ENCODE measurements at places on chromosomes 5 and 9.

DNA sequence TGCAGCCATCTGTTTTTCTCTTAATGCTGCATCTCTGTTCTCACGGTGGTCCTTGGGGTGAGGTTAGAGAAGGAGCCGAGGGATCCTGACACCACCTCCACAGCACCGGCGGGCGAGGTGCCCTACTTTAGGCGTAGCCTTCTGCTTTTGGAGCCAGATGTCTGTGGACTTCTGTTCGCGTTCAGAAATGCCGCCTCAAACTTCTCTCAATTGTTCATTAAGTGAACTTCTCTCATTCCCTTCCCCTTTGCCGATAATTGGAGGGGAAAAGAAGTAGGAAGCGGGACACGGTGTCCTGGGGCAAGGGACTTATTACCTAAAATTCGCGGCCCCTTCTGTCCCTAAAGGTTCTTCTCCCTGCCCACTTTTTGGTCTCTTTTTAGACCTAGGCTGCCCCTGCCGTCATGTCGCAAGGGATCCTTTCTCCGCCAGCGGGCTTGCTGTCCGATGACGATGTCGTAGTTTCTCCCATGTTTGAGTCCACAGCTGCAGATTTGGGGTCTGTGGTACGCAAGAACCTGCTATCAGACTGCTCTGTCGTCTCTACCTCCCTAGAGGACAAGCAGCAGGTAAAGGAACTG, 455 bp downstream of the KIF20A start:
- DNase-seq: peak; percentile 12

DNA sequence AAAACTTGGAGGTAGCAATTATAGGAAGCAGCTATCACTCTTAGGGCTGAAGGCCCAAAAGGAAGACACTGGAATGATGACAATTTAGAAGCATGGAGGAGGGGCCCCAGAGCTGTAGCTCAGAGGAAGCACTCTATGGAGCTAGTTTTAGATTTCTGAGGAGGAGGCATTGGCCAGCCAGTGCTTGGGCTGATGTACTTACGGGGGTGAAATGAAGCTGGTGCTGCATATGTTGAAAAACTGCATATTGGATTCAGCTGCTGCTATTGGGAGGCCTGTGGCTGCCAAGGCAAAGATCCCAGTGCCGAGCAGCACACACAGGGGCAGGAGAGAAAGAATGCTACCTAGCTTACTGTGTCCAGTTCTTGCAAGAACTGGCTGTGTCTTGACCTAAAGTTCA, 53.9 kb upstream of the HMHB1 start:
- no peak for DNase-seq

DNA sequence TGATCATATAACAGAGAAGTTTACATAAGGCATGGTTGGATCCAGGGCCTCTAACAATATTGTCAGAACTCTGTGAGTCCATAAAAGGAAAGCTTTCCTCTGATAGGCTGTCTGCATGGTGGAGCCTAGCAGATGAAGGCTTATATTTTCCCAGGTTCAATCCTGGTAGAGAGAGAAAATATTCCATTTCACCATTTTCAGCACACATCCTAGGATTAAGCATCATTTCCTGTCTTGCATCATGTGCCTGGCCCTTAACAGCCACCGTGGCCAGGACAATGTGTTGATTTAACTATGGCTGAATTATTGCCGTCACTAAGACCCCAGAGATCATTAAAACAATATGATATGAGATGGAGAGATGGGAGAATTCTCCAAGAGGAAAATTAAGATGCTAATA, 90.9 kb upstream of the GRIA1 start:
- DNase-seq: no peak

- no peak for DNase-seq
Observed at GRCh38 chr9:36812556-36812955, 221.5 kb downstream of the PAX5 start.

DNA sequence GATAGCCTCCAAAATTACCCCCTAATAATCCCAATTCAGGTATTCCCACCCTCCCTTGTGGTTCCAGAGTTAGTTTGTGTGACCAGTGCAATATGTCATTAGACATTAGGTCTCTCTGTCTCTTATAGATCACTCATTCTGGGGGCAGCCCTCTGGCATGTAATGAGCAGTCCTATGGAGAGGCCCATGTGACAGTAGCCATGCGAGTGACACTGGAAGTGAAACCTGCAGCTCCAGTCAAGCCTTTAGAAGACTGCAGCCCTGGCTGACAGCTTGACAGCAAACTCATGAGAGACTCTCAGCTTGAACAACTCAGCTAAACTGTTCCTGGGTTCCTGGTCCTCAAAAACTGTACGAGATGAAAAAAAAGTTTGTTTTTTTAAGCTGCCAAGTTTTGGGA, 54.0 kb upstream of the HSPB3 start:
- DNase-seq: no peak

DNA sequence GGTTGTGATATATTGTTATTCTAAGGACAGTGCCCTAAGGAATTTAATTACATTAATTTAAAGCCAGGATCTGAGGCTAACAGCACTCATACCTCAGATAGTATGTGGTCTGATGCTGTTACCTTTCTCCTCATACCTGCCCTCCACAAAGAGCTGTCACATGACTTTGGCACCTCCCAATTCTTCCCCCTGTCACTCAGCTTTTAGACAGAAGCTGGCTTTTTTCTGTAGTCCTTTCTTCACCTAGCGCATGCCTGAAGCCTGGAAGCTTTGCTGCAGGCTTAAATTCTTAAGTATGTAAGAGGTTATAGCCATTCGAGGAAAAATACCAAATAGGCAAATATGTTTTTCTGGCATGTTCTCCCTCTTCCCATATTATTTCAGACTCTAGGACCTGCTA, 61.0 kb upstream of the ADAMTS19 start:
- no peak for DNase-seq

GRCh38 chr5:122192497-122193496, 63.5 kb downstream of the ZNF474 start:
- peak; percentile 43 for DNase-seq

DNA sequence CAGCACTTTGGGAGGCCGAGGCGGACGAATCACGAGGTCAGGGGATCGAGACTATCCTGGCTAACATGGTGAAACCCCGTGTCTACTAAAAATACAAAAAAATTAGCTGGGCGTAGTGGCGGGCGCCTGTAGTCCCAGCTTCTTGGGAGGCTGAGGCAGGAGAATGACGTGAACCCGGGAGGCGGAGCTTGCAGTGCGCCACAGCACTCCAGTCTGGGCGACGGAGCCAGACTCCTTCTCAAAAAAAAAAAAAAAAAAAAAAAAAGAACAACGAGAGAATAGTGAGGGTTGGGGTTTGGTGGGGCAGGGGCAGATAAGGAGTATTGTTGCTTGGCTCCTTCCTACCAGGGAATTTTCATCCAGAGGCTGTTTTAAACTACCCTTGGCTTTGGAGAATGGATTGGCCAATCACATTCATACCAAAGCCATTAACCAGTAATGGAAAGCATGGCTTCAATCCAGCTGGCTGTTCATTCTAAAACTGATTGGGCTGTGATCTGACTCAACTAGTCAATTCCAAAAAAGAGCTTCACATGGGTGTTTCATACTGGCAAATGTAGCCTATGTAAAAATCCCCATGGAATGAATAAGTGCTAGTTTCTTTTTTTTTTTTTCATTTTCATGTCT, 64.4 kb downstream of the PLCXD3 start:
- DNase-seq: no peak

DNA sequence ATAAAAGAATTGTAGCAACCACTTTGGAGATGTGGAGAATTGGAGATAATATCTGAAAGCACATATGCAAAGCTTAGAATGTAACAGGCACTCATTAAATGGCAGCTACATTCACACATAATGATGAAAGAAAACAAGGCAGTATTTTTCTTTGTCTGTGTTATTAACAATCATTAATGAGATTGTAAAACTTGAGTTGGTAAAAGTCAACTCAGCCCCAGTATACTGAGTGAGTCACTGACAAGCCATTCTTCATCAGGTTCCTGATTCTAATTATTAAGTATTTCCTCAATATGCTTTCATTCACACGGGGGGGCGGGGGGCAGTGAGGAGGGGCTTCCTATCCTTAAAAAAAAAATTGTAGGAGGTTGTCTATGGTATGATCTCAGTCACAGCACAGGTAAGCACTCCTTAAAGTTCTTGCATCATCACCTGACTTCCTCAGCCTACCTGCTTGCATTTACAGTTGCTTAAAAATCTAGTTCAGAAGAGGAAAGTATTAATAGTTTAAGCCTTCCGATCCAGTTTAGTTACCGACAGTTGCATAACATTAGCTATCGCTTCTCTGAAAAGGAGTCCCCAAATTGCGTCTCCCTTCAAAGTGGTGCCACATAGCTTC, 379.8 kb downstream of the EFNA5 start:
- DNase-seq: no peak

GRCh38 chr5:141529002-141529401, 40.1 kb downstream of the PCDHGC5 start:
- no peak for DNase-seq

- DNase-seq: no peak
Observed at GRCh38 chr9:31590091-31590490, 794.4 kb upstream of the ACO1 start.

DNA sequence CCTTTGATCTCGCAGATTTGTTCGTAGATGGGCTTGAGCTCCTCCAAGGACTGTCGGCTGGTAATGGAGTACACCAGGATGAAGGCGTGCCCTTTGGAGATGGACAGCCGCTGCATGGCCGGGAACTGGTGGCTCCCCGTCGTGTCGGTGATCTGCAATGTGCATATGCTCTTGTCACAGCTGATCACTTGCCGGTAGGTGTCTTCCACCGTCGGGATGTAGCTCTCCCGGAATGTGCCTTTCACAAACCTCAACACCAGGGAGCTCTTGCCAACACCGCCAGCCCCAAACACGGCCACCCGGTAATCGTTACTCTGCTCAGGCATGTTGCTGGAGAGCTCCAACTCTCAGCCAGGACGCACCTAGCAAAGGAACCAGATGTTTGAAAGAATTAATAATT, 29.1 kb downstream of the DIRAS2 start:
- no peak for DNase-seq

- DNase-seq: no peak
Observed at GRCh38 chr9:69759021-69759420, 790 bp downstream of the PTAR1 start.

GRCh38 chr9:36855448-36856315, 178.4 kb downstream of the PAX5 start:
- peak; percentile 55 for DNase-seq

- DNase-seq: no peak
Observed at GRCh38 chr9:130746434-130747212, 53.0 kb downstream of the EXOSC2 start.

Data from NCI-H146 (cell line).